Natural killer cell (primary cell): ENCODE measurements at places on chromosomes 13 and 19.

- DNase-seq: no peak
Measured at GRCh38 chr13:109256866-109257760, 529.3 kb downstream of the IRS2 start.

DNA sequence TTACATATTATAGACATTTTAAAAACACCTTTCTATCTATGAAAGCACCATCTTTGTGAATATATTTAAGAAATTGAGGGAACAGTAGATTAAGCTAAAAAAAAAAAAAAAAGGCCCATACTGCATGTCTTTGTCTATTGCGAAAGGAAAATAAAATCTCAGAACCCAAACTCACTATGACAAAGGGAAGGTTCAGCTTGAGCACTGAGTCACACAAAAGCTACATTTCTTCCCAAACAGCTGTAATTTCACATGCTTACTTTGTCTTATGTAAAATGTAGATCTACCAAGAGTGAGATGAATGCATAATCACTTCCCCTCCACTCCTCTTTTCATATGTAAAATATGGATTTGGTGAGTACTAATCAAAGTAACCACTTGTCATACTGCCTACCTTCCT, 640.1 kb upstream of the KLF12 start:
- no peak for DNase-seq

DNA sequence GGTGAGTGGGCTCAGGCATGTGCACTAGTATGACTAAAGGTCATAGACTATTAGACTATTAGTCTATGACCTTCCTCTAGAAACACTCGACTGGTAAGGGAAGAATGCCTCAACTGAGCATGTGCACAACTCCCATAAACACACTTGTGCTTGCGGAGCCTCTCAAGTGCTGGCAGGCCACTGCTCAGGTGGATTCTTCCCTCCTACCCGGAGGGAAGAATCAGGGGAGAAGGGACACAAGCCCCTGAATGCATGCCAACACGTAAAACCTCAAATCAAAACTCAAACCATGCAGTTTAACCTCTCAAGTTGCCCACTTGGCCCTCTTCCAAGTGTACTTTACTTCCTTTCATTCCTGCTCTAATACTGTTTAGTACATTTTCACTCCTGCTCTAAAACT, 287.6 kb upstream of the SGCG start:
- no peak for DNase-seq

DNA sequence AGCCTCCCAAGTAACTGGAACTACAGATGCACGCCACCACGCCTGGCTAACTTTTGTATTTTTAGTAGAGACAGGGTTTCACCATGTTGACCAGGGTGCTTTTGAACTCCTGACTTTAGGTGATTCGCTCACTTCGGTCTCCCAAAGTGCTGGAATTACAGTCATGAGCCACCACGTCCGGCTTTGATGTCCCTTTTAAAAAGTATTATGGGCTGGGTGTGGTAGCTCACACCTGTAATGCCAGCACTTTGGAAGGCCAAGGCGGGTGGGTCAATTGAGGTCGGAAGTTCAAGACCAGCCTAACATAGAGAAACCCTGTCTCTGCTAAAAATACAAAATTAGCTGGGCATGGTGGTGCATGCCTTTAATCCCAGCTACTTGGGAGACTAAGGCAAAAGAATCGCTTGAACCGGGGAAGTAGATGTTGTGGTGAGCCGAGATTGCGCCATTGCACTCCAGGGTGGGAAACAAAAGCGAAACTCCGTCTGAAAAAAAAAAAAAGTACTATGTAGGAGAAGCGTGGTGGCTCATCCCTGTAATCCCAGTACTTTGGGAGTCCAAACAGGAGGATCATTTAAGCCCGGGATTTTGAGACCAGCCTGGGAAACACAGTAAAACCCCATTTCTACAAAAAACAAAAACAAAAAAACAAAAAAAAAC, 22.8 kb upstream of the ERVV-1 start:
- no peak for DNase-seq

GRCh38 chr13:36154567-36155291, 23.5 kb upstream of the DCLK1 start:
- DNase-seq: no peak

DNA sequence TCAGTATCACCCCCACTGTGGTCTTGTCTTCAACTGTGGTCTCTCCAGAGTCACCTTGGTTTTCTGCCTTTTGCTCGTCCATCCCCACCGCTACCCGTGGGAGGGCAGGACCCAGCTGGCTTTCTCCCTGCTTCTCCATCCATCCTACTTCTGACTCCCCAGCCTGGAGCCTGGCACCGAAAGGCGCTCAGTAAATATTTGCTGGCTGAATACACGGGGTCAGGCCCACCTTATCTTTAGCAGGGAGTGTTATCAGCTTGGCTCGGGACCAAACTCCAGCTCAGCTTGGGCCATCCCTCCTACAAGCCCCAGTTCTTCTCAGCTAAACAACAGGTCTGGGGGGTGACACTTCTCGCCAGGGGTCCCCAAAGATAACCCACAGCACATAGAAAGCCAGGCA, 62.0 kb upstream of the KLF2 start:
- no peak for DNase-seq
